ENCODE measurements at places on chromosomes 4 and X.
A peak's percentile ranks its signal among the peaks of the same experiment; 100 is the strongest.

DNA sequence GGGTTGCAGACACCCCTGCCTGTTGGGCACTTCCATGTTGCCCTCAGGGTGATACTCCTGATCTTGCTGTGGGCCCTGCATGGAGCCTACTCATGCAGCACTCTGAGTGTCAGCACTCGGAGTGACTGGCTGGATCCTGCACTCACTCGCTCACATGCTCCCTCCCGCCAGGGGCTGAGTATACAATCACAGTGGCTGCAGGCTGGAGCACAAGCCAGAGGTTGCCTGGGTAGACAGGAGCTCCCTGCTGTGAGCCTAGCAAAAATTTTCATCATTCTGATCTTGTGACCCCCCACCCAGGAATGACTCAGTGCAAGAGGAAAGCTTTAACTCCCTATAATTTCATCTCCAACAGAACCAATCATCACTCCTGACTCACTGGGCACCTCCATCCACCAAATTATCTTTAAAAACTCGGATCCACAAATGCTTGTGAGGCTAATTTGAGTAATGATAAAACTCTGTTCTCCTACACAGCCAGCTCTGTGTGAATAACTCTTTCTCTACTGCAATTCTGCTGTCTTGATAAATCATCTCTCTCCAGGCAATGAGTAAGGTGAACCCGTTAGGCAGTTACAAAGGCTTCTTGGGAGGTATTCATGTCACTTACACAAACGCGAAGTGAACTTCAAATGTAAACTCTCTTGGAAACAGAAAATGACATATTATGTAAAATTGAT, 1180.8 kb upstream of the PABPC4L start:
- no peak for DNase-seq

DNA sequence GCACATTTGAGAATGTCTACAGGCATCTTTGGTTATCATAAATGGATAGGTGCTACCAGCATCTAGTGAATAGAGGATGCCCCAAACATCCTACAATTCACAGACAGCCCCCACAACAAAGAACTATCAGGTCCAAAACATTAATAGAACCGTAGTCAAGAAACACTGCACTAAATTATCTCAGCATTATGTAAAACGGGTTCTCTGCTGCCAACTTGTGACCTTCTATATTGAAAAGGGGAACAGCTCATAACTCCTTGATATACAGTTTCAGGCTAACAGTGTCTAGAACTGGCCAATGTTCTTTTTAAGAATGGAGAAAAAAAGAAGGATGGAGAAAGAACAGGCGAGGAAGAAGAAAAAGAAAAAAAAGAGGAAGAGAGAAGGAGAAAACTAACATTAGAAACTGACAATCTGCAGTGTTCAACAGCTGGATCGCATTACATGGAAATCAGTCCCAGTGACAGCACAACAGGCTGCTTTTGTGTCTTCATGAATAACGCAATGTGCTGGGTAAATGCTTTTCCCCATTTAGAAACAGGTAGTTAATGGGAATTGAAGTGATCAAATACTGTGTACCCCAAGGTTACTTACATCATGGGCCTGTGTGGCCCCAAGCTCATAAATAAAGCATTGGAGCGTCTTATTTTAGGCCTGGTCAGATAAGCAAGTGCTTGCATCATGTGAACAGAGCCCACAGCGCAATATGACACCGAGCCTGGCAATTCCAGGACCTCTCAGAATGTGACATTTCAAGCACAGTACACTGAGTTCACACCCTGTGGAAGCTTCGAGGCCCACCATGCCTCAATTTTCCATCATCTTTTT, 339.5 kb downstream of the DHX15 start:
- DNase-seq, result peak; percentile 83

DNA sequence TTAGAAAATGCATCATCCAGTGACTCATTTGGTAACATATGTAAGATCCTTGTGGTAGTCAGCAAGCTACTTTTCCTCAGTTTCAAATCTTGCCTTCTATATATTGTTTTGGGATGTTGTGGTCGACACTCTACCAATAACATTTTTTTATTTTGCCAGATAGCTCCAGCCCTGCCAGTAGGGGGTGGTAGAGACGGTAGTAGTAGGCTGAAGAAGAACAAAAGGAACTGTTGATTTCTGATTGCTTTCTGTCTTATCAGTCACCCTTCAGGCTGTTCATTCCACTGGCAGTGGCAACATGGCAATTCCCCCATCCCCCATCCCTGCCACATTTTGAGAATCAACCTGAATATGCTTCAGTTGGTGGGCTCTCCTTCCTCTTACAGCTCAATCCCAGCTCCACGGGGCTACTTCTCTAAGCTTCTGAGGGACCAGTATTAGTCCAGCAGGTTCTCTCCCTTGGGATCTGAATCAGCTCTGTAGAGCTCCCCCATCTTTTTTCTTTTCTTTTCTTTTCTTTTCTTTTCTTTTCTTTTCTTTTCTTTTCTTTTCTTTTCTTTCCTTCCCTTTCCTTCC, 171.5 kb upstream of the VEGFC start:
- DNase-seq, result no peak

DNA sequence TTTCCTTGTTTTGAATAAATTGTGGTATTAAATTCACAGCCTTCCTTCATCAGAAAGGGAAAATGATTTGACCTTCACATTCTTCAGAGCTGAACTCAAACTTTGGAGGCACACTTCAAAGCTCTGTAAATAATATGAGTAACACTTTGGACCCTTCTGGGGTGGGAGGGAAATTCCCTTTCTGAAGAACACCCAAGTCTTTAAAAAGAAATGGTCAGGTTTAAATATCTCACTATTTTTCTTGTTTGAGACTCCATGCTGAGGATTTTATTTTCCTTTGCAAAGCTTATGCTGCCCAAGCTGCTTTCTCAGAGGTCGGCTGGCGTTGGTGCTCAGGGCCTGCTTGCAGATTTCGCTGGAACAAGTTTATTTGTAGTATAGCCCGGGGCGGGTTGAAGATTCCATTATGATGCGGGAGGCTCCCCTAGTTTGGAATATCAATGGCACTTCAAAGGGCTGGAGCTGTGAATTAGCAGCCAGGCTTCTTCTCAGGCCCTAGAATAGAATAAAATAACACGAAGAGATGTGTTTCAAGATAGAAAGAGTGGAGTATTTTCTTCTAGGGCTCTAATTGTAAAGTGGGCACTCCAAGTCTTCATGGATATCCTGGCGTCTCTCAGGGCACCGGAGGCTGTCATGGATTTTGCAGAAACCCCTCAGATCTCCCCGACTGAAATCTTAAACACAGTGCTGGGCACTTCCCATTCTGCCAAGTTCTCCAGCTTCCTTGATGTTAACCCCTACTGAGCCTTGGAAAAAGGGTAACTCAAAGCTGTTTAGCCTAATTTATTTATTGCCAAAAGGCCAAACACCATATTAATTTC, 315.6 kb downstream of the GPAT3 start:
- DNase-seq, result no peak

GRCh38 chr4:6355052-6355451, 85.4 kb downstream of the WFS1 start:
- peak; percentile 8 for DNase-seq

DNA sequence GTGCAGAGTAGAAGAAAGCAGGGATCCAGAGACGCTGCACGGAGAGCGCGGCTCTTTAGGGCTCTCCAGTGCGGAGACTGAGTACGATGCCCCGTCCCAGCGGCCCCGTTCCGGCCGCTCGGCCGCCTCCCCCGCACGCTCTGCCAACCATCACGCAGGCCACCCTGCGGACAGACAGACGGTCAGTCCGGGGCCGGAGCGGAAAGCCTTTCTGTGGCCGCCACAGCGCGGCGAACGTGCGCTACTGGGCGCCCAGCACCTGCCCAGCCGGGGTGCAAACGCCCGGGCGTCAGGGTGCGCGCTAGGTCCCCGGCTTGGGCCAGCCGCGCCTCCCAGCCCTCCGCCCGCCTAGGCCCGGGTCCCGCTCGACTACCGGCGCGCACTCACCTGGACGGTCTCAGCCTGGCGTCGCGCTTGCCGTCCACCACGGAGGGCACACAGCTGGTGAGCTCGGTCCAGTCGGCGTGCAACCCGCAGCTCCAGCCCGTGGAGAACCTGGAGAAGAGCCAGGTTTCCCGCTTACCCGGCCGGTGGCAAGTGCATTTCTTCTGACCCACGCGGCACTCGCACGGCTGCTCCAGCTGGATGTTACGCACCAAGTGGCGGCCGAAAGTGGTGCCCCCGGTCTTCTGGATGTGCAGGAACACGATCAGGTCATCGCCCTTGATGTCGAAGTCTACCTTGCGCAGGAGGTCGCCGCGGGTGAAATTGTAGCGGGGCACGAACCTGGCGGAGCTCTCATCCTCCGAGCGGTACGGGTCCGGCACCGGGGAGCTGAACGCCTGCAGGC, 1.8 kb downstream of the HS6ST2 start:
- no peak for DNase-seq

DNA sequence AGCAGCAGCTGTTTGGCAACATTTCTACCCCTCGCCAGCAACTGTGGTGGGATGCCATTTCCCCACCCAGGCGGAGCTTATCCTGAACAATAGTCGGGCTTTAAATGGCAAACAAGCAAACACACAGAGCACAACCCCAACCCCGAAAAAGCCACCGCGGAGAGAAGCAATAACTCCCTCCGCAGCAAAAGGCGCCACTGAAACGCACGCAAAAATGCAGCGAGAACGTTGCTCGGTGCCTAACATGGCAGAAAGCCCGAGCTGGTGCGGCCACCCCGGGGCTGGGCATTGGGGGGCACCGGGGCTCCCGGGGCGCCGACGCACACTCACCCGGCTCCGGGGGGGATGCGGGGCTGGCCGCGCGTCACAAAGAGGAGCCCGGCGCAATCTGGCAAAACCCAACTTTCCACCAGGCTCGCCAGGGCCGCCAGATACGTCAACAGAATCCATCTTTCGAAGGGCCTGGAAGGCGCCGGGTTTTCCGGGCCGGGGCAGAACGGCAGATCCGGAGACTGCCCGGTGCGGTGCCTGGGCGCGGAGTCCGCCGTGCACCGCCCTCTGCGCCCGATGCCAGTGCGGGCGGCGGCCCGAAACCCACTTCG, 818 bp downstream of the RAI2 start:
- no peak for DNase-seq
